ENCODE measurements at places on chromosomes 16 and 17.

- peak; percentile 76 for DNase-seq
Observed at GRCh38 chr17:65154770-65155589, 17.8 kb downstream of the RGS9 start.

GRCh38 chr17:10103712-10104111 is 94.7 kb downstream of the GAS7 start:
- no peak for DNase-seq

- DNase-seq = no peak
Observed at GRCh38 chr17:67160791-67161190, 84.2 kb downstream of the HELZ start.

DNA sequence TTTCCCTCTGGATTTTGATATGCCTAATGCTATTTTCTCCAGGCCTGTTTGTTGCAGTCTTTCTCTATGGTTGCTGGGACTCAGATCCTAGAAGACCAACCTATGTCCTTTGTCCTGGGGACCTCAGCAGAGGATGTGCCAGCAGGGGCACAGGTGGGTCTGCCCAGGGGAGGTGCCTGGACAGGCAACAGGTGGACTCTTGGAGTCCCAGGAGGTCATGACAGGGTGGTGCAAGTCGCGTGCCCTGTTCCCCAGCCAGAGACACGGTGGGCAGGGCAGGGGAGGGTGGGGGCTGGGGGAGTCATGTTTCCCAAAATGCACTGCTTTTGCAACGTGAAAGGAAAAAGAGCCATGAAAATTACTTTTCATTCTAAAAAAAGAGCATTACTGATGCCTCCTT is 26.3 kb upstream of the PLLP start:
- no peak for DNase-seq

- DNase-seq = no peak
Observed at GRCh38 chr16:1150511-1150982, 2.4 kb upstream of the CACNA1H start.

- DNase-seq = no peak
Observed at GRCh38 chr17:28950752-28951427, 428 bp downstream of the PHF12 start.

- DNase-seq = no peak
Observed at GRCh38 chr17:72403713-72404209, 282.9 kb downstream of the SOX9 start.

DNA sequence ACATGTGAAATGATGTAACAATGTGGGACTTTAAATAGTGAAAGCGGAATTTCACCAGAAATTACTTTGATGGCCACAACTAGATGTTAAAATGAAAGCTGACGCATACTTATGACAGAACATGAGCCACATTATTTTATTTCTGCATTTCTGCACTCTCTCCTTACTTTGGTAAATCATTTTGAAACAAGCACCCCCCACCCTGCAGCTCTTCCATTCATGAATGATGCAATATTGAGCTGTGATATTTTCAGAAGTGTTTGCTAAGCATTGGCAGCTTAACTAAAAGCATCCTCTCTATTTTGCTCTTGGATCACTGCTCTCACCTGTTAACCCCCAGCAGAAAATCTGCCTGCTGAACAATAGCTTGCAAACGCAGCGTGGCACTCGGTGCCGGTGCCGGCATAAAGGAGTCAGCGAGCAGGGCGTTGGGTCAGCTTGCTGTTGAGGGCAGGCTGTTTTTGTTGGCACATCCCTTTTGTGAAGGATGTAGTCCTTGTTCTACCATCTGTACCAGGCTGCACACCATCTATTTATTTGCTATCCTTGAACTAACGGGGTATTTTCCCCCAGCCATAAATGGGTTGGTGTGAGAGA is 30.8 kb upstream of the CBLN1 start:
- no peak for DNase-seq

- no peak for DNase-seq
Observed at GRCh38 chr17:69949973-69950695, 124.9 kb upstream of the KCNJ16 start.

- no peak for DNase-seq
Observed at GRCh38 chr17:29827179-29827578, 102.8 kb downstream of the SSH2 start.

DNA sequence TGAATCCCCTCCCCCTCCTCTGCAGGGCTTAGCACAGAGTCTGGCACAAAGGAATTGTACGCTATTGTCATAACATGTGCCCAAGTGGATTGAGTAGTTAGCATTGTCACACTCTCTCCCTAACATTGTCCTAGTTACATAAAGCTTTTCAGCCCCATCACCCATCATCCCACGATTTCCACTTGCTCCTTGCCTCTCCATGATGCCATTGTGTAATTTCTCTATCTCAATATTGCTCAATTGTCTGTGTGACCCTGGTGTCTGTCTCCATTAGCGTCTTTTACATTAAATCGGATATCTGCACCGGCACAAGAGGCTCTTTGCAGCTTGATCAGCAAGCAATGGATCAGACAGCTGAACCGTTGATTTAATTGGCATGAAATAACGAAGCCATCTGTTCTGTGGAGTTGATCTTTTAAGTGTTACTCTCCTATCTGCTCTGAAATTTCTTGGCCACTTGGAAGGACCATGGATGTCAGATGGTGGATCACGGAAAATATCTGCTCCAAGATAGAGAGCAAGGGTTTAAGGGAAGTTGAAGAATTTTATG is 77.0 kb upstream of the HS3ST4 start:
- no peak for DNase-seq

DNA sequence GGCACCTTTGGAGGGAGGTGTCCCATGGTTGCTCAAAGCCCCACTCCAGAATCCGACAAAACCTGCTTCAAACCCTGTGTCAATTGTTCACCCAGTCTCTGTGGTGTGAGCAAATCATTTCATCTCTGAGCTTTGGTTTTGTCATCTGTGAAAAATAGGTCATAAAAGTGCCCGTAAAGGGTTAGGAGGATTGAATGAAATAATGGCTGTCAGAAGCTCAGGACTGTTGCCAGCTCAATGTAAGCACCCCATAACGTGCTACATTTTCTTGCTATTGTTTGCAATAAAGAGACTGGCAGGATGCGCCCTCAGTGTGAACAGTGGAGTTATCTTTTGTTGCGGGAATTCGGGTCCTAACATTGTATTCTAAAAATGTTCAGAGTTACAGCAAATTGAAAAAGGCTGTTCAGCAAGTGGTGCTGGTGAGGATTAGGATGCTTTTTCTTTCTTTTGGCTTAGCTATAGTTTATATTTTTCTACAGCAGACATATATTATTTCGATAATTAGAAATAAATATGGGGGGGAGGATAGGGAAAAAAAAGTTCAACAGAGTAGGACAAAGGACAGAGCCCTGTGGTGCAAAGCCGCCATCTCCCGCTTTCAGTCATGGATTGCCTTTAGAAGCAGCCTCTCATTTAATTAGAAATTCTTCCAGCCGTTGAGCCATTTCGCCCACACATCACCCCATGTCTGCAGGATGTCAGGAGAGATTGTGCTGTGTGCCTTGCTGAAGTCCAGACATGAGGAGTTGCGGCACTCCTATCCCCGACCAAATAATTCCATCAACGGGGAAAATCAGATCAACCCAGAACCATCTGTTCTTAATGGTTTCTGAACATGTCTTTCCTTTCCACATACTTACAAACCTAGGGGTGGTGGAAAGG is 20.9 kb upstream of the PYY start:
- DNase-seq = no peak

GRCh38 chr17:78706271-78706915 is 75.7 kb downstream of the CYTH1 start:
- DNase-seq = peak; percentile 78

GRCh38 chr16:2035431-2036199 is 8.9 kb downstream of the NHERF2 start:
- no peak for DNase-seq

DNA sequence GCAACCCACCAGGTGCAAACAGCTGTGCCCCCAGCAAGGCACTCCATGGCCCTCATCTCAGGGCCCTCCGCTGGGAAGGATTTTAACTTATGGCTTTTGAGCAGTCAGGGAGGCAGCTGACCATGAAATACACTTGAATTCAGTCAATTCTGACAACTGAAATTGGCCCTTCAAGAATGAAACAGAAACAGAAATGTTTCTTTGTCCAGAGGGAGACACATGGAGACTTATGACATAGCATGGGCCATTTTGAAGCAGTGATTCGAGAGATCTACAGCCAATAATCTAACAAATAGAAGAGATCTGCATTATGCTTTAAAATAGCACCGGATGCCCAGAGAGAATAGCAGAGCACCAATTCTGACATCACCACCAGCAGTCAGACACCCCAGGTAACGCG is 7.5 kb downstream of the CACNG1 start:
- DNase-seq = peak; percentile 54

DNA sequence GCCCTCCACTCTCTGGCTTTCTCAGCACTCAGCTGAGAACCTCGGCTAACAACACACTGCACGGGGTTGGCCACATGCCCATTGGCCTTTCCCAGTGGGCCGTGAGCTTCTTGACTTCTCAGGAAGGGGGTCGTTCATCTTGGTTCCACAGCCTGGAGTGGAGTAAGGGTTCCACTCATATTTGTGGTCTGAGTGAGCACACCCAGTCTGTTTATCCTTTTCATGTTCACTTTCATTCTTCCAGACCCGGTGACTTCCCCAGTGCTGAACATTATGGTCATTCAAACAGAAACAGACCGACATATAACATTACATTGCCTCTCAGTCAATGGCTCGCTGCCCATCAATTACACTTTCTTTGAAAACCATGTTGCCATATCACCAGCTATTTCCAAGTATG is 8.2 kb downstream of the MILR1 start:
- no peak for DNase-seq

DNA sequence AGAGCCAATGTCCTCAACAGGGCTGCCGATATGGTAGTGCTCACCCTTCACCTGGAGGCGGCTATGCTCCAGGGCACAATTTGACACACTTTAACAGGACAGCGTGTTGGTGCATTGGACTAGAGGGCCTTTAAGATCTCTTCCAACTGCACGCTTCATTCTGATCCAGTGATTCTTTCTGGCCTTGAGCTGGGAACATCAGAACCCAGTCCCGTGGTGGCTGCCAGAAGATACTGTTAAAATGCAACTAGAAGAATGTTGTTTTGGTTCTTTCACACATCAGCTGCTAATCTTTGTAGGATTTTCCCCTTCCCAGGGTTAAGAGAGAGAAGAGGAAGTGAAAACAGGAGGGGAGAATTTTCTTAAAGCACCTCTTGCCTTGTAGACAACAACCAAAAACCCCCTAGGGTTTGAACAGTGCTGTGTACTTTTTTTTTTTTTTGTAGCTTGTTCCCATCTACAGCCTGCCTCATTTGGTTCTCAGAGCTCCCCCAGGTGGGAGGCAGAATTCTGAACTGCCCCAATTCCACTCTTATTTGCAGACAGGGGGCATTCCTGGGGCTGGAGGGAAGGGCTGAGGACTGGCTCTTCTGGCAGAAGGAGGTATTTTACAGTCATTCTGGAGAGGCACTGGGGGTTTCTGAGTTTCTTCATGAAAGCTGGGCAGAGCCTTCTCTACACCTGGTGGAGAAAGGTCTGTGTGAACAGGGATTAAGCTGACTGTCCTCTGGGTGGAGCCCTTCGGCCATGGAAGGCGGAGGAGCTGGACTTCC is 32.4 kb downstream of the SMARCE1 start:
- peak; percentile 77 for DNase-seq

- no peak for DNase-seq
Observed at GRCh38 chr16:19822533-19822932, 62.1 kb downstream of the GPRC5B start.

- DNase-seq = no peak
Observed at GRCh38 chr16:58492066-58492465, 7.9 kb upstream of the NDRG4 start.

- DNase-seq = no peak
Observed at GRCh38 chr16:83116274-83116892, 489.6 kb downstream of the CDH13 start.

- peak; percentile 54 for DNase-seq
Observed at GRCh38 chr17:76191896-76192295, 48.4 kb downstream of the RNF157 start.

DNA sequence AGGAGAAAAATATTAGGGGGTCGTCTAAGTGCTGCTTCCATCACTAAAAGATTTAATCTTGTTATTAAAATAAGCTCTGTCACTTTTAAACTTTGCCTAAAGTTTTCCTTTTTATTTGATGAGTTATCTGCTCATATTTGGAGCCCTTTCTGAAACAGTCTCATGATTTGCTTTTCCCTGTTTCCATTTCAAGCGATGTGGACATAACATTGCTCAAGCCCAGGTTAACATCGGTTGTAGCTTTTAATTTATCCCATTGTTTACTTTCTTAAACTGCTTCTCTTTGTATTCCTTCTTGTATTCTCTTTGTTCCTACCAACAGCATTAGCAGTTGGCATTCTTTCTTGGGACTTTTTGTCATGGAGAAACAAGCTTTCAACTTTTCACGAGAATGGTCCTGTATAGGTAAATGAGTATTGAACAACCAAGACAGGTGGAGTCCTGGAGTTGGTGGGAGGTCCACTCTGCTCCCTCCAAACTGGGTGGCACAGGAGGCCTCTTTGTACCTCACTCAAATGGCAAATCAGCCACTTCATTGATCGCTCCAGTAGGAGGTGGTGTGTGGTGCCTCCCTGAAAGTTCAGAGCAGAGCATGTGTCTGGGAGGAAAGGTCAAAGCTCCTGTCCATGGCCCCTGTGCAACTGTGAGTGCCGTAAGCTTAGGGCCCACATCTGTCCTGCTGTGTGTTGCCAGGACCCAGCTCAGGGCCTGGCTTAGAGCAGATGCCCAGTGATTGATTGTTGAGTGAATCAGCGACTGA is 107.0 kb downstream of the CYLD start:
- DNase-seq = no peak

GRCh38 chr17:49061524-49061943 is 64.3 kb downstream of the IGF2BP1 start:
- no peak for DNase-seq

- DNase-seq = no peak
Observed at GRCh38 chr16:84503751-84504395, 586 bp downstream of the MEAK7 start.

DNA sequence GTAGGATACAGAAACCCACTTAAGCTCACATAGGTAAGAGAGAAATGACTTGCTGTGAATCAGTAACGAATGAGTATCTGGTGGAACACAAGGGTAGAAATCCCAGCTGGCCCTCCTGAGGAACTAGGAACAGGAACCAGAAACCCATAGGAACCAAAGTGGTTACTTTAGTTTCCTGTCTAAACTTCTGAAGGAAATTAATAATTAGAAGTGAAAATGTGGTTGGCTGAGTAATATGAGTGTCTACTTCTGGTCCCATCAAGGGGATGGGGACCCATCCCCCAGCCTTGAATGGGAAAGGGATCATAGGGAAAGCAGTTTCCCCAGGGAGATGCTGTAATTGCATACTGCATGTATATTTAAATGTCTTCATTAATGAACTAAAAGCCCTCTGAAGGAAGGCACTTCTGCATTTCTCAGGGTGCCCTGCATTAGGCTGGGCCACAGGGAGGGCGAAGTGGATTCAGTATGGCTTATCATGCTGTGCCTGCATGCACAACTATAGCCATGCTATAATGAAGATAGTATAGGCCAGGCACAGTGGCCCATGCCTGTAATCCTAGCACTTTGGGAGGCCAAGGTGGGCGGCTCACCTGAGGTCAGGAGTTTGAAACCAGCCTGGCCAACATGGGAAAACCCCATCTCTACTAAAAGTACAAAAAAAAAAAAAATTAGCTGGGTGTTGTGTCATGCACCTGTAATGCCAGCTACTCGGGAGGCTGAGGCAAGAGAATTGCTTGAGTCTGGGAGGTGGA is 45.6 kb downstream of the CYB5B start:
- DNase-seq = peak; percentile 41

Measured in GM13977 (cell line).